ENCODE measurements at places on chromosomes 5 and 9. TPM values are rescaled to one million over a fixed set of nuclear protein-coding genes. Genes with fewer than 3 reads are reported as not detected.

Gene TAF1L
- not detected for total RNA-seq

Gene SURF2
- 19.4 TPM for total RNA-seq

Gene GABRA1
- 1.6 TPM for total RNA-seq

DNA sequence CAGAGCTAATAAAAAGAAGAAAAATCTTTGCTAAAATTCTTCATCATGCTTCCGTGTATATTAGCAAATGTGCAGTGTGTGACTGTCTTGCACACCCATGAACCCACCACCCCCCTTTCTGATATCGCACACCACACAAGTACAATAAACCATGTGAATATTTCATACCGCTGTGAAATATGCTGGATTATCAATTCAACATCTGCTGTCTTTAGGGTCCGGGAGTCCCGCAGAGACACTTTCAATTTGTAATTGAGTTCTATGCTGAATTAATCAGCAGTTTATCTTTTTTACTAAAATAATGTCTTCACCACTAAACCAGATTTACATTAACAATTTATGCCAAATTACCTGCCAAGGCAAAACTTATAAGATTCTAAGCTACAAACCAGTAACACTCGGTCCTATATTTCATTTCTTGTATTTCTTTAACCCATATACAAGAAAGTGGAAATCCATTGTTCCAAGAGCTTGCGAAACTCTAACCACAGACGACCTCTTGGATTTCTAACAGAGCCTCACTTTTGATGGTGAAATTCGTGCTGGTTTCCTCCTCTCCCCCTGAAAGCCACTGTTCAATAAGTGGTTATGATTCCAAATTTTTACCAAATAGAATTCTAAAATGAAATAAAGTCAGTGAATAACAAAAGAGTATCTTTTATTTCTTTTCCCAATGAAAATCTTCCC is 44.2 kb downstream of the PSMB7 start:
- DNase-seq, result no peak

DNA sequence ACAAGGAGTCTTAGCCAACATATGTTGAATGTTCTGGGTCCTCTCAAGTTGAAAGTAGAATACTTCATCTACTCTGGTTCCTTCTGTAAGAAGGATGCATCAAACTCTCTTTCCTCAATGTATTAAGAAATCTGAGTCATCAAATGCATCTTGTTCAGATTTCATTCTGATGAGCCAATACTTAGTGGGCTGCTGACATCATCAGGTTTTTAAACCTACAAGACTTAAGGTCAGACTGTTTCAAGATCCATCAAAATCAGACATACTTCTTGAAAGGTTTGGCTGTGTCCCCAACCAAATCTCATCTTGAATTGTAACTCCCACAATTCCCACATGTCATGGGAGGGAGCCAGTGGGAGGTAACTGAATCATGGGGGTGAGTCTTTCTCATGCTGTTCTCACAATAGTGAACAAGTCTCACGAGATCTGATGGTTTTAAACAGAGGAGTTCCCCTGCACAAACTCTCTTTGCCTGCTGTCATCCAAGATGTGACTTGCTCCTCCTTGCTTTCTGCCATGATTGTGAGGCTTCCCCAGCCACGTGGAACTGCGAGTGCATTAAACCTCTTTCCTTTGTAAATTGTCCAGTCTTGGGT is 168.8 kb downstream of the RAPGEF6 start:
- DNase-seq, result no peak
